Stimulated activated CD8-positive, alpha-beta memory T cell treated with anti-CD3 and anti-CD28 coated beads, Interleukin-2, amount 100 ng/mL, for 1 hour (primary cell): ENCODE measurements at places on chromosomes 12 and 14.

DNA sequence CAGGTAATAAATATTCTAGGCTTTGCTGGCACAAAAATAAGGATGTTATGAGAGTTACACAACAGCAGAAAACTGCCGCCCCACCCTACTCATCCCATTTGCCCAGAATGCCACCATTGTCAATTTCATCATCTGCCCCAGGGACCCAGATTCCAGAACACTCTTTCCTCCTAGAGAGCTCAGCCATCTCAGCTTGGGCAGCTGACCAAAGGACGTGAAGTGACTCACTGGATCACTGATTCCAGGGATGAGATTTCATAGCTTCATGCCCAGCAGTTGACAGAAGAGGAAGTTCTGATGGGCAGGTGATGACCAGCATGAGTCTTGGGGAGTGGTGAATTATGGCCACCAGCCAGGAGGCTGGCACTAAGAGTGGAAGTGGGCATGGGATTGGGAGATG is 450.3 kb downstream of the RMST start:
- DNase-seq, result no peak

GRCh38 chr12:104720339-104721038 is 237.6 kb downstream of the SLC41A2 start:
- DNase-seq, result peak; percentile 36

DNA sequence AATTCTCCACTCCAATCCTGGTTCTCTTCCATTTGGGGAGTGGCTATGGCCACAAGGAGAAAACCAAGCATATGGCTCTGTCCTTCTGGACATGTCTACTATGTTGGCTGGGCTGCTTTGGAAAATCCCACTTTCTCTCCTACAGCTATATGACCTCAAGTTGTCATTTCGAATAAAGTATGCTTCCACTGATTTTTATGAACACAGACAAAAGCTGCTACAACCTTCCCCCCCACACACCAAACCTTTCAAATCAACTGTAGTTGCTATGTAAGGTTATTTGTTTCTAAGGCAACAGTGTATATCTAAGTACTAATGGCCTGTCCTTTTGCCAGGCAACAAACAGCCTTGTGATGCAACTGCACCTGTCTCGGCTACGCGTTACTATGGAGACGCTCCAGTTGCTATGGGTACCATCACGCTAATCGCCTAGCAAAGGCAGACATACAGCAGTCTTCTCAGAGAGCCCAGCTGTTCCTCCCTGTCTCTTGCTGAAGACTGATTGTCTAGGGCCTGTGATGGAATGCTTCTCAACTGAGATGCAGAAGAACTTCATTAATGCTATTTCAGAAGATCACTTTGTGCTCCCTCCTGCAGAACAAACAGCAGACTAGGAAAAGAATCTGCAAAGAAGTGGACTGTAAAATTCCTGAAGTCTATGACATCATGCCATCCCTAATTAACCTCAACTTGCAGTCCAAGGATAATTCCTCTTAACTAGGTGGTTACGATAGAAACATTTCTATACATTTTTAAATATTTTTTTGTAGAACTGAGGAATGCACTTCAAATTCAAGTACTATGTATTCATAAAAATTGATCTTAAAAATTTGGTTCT is 67.6 kb downstream of the FOXN3 start:
- no peak for DNase-seq

DNA sequence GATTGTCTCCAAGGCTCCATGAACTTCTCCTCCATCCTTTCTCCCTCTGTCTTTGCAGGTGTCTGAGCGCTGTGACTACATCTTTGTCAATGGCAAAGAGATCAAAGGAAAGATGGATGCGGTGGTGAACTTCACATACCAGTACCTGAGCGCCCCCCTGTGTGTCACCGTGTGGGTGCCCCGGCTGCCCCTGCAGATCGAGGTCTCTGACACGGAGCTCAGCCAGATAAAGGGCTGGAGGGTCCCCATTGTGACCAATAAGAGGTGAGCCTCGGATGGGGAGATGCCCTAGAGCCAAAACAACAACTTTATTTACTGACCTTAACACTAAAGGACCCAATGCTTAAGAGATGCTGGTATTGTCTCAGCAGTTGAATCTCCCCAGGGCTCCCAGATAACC is 130.0 kb downstream of the SLC15A4 start:
- DNase-seq, result no peak
